ENCODE measurements at places on chromosomes 6 and 20.

- no peak for DNase-seq
Observed at GRCh38 chr20:53652090-53652858, 58.6 kb upstream of the ZNF217 start.

DNA sequence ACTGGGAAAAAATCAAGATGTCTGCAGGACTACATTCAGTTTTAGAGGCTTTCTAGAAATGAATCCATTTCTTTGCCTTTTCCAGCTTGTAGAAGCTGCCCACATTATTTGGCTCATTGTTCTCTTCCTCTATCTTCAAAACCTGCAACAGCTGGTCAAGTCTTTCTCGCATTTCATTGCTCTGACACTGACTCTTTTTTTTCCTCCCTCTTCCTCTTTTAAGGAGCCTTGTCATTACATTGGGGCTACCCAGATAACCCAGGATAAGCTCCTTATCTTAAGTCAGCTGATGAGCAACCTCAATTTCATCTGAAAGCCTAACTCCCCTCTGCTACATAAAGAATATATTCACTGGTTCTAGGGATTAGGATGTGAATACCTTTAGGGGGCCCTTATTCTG, 53.2 kb upstream of the CEP162 start:
- DNase-seq = no peak

DNA sequence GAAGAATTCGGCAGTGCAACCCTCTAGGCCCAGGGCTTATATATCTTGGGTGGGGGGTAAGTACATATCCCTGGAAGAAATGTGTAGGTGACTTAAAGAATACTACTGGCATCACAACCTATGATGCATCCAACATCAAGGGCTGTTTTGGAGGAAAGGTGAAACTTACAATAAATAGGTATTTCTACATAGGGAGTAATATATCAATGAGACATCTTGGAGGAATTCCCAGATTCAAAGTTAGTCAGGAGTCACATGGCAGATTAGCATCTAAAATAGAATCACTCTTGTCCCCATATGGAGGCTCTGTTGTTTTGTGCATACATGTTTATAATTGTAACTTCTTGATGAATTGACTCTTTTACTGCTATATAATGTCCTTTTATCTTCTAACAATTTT, 375.5 kb downstream of the PAX1 start:
- no peak for DNase-seq

- DNase-seq = no peak
Observed at GRCh38 chr6:93416571-93417420, 2.6 kb downstream of the EPHA7 start.

GRCh38 chr6:34004706-34005105, 141.2 kb downstream of the GRM4 start:
- no peak for DNase-seq

DNA sequence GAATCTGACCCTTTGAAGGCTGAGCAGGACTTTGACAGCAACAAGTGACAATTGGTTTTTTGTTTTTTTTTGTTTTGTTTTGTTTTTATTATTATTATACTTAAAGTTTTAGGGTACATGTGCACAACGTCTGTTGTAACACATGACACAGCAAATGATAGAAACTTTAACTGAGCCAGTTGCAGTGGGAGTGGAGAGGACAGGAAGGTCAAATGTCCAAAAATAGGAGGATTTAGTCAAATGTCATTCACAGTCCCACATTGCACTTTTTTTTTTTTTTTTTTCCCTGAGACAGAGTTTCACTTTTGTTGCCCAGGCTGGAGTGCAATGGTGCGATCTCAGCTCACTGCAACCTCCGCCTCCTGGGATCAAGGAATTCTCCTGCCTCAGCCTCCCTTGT, 223.0 kb downstream of the HIVEP2 start:
- DNase-seq = no peak

GRCh38 chr6:125104425-125104824, 49.1 kb upstream of the TPD52L1 start:
- no peak for DNase-seq

DNA sequence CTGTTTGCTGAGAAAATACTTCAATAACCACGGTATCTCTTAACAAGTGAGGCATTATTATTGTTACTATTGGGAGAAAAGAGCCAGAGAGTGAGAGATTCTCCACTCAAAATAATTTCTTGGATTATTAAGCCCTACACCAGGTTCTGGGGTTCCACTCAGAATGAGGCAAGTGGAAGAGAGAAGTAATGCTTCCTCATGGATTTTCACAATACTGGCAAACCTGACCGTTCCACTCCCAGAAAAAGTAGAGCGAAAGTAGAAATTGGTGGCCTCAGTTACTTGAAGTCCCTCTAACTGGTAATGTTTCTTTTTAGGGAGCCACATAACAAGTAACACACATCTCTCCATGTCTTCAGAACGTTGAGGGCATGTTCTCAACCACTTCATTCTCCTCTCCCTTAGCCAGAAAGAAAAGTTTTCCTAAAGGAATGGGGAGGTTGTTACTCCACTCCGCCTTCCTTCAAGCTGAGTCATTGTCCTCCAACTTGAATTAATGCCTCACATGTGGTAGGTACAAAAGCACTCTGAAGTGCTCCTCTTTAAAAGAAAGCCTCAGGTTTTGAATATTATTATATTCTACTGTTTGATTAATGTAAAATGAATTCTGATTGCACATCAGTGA, 1.9 kb downstream of the BAG2 start:
- no peak for DNase-seq
